ENCODE measurements at places on chromosomes 7 and 10.

- DNase-seq: no peak
These were observed 2.2 kb downstream of the HPS6 start for GRCh38 chr10:102067091-102067916.

DNA sequence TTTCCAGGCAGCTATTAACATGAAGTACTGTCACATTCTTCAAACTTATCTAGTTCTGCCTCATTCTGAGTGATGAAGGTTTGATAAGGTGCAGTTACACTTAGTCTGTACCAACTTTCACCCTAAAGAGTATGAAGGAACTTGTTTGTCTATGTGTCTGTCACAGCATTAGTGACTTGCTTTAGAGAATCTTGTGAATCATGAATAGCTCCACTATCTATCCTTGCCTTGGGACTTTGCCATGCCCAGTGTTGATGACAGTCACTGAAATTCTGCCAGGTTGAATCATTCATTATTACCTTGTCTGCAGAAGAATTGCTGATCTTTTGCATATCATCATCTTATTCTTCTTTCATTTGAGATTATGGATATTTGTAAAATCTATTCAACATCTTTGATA is 50.9 kb upstream of the A1CF start:
- DNase-seq: no peak

GRCh38 chr7:90266808-90267207 is 21.8 kb downstream of the CFAP69 start:
- no peak for DNase-seq

- no peak for DNase-seq
These were observed 37.8 kb upstream of the FZD1 start for GRCh38 chr7:91226411-91226810.

DNA sequence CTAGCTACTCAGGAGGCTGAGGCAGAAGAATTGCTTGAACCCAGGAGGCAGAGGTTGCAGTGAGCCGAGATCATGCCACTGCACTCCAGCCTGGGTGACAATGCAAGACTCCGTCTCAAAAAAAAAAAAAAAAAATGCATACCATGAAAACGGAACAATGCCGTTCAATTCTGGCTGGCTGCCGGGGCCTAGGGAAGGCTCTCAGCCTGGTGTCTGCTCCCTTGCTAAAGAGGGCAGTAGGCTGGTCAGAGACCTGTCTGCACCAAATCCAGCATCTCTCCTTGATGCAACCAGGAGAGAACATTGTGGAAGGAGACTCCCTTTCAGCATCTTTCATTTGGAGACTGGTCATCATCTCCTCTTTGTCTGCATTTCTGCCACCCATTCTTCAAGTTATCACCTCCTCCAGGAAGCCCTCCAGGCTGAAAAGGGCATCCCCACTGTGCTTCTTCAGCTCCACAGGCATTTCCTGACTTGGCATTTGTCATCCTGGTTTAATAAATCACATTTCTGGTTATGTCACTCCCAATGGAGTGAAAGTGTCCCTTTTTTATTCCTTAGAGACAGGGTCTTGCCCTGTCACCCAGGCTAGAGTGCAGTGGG is 24.7 kb downstream of the MYL10 start:
- DNase-seq: no peak

GRCh38 chr10:114181971-114182370 is 2.8 kb downstream of the TDRD1 start:
- DNase-seq: no peak

- no peak for DNase-seq
These were observed 1.5 kb downstream of the HECTD2 start for GRCh38 chr10:91411621-91412020.

DNA sequence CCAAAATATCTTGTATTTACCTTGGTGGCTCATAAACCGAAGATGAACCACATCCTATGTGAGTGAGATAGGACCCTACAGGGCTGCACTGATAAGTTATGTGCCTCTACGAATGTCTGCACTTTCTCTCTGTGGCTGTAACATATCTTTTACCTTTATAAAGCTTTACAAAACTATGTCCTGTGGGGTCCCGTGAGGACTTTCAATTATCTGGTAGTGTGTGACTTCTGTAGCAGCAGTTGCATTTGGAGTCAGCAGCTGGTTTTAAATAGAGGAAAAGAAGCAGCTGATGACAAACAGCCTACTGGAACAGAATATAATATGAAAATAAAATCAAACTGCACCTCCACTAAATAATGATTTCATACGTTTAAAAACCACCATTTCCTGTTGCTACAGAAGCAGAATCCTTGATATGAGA is 222.4 kb upstream of the GNAI1 start:
- DNase-seq: no peak

DNA sequence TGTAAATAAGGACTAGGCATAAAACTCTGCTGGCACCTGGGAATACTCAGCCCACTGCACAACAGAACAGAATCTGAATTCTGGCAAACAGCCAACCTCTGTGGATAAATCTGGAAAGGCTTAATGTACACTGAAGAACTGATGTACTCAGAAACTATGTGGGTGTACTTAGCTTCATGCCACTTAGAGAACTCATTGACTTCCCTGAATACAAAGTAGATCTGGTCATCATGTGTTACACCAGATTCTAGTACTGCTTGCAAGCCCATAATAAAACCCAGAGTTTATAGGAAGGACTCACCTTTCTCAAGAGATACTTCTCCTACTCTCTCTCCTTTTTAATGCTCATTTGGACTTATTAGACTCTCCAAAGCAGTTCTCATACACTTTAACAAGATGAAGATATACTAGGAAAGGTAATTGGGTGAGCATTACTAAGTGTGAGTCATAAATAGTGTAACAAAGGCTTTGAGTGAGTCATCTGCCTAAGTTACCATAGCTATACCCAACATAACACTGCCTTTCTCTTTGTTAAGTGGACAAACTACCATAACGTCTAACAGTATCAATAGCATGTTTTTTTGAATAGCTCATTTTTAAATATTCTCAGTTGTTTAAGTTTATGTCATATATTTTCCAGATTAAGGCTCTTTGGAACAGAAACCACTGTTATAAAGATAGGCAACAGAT is 309.1 kb downstream of the MDFIC start:
- DNase-seq: peak; percentile 27

DNA sequence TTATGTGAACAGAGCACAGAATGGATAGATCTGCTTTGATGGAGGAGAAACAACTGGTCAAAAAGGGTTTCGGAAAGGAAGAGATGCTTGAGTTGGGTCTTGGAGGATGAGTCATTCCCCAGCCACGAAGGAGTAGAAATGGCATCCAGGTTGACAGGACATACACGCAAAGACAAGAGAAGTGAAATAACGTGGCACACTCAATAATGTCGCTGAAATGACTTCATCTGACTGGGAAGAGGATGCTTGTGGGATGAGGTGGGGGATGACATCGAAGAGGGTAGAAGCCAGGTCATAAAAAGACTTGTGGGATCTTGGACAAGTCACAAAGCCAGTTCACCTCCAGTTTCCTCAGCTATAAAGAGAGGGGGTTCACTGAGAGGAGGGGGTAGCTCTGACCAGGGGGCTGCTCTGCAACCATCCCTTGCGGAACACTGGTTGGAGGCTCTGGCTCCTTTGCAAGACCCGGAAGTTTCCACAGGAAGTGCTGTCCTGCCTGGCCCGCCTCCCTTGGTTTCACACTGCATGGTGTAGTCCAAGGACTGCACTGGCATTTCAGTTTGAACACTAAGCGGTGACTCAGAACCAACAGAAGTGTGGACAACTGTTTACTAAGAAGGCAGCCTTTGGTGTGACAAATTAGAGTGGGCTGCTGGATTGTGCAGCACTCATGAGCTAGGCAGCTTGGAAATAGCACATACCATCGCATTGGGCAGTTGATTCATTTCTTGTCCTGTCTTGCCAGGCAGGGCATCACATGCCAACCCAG is 189.9 kb upstream of the ADO start:
- no peak for DNase-seq

GRCh38 chr10:80144067-80144695 is 11.7 kb downstream of the PLAC9 start:
- DNase-seq: peak; percentile 27

DNA sequence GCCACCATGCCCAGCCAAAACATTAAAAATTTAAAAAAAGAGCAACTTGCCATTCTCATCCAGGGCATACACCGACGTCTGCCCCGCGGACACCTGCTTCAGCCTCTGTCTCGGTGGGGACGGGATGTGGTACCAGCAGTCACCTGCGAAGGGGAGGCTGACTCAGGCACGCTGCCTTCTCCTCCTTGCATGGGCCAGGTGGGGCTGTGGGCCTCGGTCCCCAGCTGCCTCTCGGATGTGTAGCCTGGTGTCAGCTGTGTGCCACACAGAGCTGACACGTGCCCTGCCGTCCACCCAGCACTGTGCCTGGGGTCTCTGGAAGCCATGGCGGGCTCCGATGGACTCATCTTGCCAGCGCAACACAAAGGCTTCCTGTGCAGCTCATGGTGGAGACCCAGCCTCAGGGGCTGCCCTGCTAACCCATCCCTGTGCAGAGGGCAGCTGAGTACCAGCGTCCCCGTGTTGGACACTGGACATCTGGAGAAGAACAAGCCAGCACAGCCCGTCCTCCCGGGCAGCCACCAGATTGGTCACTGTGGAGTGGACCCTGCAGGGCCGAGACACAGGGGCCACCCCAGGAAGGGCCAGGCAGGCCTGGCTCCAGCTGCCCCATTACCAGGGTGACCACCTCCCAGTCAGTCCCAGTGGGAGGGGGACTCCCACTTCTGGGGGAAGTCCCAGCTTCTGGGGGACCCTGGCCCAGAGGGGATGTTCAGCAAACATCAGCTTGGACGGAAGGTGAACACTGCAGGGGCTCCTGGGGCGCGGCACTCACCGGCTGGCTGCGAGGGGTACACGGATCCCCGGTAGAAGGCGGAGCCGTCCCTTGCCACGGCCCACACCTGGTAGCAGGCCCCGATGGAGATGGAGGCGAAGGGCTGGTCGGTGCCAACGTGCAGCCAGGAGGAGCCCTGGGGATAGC is 10.6 kb downstream of the BHLHA15 start:
- DNase-seq: no peak

GRCh38 chr10:65143723-65144122 is 1622.5 kb downstream of the REEP3 start:
- no peak for DNase-seq

DNA sequence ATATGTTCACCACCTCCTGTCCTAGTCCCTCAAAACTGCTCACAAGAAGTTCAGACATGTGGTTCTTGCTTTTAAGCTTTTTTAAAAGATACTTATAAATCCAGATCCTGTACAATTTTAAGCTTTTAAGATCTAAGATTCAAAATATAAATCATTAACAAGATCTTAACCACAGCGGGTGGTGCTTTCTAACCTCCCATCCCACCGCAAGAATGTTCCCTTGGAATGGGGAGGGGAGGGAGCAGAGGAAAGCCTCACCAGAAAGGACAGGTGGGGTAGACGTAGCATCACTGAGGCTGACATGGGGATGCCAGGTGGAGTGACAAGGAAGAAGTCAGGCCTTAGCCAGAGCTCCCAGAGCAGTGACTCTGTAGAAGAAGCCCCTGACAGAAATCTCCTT is 133.5 kb downstream of the C1GALT1 start:
- DNase-seq: no peak

GRCh38 chr7:151304856-151305255 is 36.8 kb upstream of the NUB1 start:
- DNase-seq: no peak

- DNase-seq: peak; percentile 58
These were observed 11.2 kb upstream of the ZNF485 start for GRCh38 chr10:43594944-43595589.

- DNase-seq: no peak
These were observed 614.1 kb upstream of the FZD8 start for GRCh38 chr10:36256166-36256565.

- no peak for DNase-seq
These were observed 80.1 kb downstream of the SEC61G start for GRCh38 chr7:54678763-54679489.

DNA sequence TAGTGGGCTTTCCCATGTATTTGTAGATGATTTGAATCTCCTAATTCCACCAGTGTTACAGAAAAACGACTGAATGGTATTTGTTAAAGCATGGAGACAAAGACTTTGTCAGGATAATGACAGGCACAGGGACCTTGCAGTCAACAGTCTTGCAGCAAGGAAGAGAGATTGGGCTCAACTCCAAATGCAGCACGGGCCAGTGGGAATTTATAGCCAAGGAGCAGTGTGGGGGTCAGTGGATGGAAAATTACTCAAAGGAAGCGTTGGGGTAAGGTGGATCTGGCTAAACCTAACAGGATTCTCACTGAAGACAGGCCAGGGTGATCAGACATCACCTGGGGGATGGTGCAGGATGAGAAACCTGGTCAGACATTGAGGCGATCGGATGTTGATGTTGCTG is 24.3 kb downstream of the CPVL start:
- no peak for DNase-seq

GRCh38 chr7:45001826-45002225 is 1.8 kb downstream of the CCM2 start:
- DNase-seq: no peak

- no peak for DNase-seq
These were observed 58.8 kb downstream of the VIM start for GRCh38 chr10:17286562-17287550.

DNA sequence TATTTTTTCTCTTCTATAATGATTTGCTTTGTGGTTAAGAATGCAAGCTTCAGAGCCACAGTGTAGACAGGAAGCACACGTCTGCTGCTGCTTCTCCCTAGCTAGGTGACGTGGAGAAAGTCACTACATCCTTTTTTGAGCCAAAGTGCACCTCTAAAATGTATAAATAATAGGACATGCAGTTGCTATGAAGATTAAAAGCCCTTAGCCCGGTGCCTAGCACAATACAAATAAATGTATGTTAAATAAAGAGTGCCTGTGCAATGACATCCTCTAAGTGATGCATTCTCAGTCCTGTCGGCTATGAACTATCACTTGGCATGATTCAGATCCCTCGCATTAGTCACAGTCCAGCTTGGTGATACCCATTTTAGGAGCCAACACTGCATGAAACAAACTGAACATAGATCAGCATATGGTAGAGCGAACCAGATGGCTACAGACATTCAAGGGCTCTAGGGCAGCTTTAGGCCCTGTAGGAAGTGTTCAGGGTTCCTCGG is 4.8 kb upstream of the TRDMT1 start:
- peak; percentile 81 for DNase-seq

DNA sequence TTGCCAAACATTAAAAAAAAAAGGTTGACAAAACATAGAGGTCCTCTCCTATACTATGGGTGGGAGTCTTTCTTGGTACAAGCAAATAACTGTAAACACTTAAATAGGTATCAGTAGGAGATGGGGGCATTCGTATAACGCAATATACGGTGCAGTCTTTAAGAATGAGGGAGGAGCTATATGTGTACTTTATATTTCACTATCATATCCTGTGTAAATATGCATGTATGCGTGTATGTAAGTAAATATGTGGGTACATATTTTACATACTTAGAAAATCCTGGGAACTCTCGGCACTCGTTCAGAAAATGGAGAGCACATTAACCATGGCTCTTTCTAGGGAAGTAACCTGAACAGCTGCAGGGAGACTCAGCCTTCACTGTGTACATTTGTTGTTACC is 82.0 kb upstream of the LRRC18 start:
- DNase-seq: no peak

All from CD4-positive, alpha-beta T cell treated with Interleukin-10 for 1 hour (primary cell).